ENCODE measurements at places on chromosomes 4 and X. TPM values are rescaled to one million over a fixed set of nuclear protein-coding genes. Genes with fewer than 3 reads are reported as not detected.

The STBD1 gene
- 0.97 TPM for polyA plus RNA-seq

The VCX3B gene
- 0.27 TPM for polyA plus RNA-seq

The DUSP21 gene
- polyA plus RNA-seq, result not detected

The GPRASP1 gene
- 11.9 TPM for polyA plus RNA-seq

The MAGEA12 gene
- polyA plus RNA-seq, result not detected

The MXRA5 gene
- polyA plus RNA-seq, result 8.2 TPM

- DNase-seq, result no peak
These were observed 7.4 kb downstream of the DOK7 start for GRCh38 chr4:3470244-3471097.

- DNase-seq, result no peak
These were observed 13.5 kb downstream of the RXFP1 start for GRCh38 chr4:158535130-158535614.

DNA sequence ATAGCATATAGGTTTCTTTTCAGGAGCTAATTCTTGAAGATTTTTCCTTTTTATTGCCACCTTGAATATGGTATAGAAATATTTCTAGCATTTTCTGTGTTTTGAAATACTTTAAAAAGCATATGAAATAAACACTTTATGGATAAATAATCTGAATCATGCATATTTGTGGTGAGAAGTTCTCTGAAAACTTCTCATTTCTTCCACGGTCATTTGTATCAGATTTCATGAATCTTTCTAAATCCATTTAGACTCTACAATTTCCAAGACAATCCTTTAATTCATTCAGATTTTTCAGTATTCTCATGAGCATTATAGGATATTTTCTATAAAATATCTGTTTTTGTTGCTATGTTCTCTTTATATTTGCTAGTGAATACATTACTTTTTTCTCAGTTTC is 16.2 kb upstream of the CA5B start:
- no peak for DNase-seq

DNA sequence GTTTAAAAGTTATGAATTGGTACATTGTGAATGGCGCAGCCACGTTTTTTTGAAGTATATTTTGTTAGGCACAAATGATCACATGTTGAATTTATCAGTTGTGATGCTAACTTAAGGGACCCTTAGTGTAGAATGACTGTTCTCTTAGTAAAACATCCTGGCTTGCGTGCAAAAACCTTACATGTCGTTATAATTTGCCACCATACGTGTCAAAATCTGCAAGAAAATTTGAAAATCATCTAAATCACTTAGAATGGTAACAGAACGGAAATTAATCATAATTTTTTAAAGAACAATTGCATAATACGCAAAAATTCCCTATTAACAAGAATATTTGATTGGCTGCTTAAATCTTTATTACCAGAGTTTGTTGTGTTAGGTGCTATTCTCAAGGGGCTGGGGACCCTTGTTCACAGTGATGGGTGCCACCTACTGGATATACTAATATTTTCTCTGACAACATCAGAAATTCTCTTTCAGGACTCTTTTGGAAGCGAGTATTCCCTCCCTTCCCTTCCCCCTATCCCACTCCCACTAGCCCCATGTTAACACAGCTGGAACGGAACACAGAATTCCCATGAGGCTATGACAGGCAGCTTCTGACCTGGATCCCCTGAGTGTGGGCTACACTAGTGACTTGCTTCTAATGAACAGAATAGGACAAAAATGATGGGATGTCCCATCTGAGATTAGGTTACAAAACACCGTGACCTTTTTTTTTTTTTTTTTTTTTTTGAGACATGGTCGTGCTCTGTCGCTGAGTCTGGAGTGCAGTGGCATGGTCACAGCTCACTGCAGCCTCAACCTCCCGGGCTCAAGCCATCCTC is 71.8 kb downstream of the SUPT20HL2 start:
- peak; percentile 6 for DNase-seq

GRCh38 chr4:184383497-184384055 is 90.8 kb downstream of the IRF2 start:
- no peak for DNase-seq

- no peak for DNase-seq
These were observed 24.2 kb downstream of the SLC25A4 start for GRCh38 chr4:185167234-185167633.

GRCh38 chr4:128630871-128631270 is 178.6 kb upstream of the JADE1 start:
- no peak for DNase-seq

DNA sequence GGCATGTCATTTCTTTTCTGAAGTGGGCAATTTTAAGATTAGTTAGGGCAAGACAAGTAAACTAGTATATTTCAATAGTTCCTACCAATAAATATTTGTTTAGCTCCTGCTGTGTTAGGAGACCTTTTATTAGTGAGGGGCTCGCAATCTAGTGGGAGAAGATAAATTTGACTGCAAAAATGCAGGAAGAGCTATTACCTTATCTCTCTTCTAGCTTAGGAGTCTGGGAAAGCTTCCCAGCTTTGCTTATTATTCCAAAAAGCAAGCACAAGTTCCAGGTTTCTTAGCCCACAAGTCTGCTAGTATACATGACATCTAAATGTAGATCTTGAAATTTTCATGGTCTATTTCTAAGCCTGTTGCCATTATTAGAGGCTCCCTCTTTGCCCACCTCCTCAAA is 191.1 kb downstream of the GC start:
- no peak for DNase-seq

DNA sequence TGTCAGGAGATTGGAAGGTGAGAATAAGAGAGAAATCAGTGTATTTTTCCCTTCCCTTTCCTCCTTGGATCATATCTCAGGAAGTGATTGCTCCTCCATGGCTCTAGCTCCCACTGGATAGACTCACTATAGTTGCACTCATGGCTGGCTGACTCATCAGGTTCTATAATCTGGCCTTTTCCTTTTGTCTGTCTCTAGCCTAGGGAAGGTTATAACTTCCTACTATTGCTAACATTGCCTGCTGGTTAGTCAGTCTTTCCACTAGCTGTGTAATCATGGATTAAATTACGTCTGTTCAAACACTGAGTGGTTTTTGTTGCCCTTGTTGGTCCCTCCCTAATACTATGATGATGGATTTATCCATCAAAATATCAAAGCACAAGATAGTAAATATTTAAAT is 195.5 kb upstream of the VEGFC start:
- no peak for DNase-seq

- DNase-seq, result no peak
These were observed 103.9 kb upstream of the PAQR3 start for GRCh38 chr4:79043138-79043537.

- DNase-seq, result no peak
These were observed 94.6 kb upstream of the INPP4B start for GRCh38 chr4:142940425-142941330.

DNA sequence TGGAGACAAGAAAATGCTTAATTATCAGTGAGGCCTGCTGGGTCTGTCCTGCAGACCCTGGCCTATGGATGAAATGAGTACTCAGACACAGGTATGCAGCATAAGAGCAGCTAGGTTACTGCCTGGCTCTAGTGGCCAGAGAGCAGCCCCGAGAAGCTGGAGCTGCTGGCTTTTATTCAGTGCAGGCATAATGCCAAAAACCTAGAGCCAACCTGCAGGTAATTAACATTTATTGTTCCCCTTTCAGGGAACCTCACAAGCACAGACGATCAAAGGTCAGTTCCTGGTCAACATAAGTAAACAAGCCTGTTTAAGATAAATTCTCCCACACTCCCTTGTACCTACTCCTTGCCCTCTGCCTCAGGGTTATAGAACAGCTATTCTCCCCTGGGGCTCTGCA is 13.3 kb downstream of the IDS start:
- no peak for DNase-seq

DNA sequence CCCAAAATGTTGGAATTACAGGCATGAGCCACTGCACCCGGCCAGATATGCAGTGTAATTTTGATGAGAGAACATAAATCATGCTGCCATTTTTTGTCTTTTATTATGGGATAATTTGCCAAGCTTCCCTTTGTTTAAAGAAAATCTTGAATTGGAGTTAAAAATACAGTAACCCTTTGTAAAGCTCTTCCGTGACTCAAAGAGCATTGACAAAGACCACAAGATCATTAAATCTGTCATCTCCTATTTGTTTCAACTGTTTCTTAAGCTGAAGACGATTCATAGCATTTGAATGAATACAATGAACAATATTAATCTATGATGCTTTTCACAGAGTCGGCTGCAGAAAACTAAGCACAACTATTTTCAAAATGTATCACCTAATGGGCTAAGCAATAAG is 132.6 kb downstream of the ANAPC4 start:
- DNase-seq, result no peak
